ENCODE measurements at places on chromosomes 11 and 22. TPM values are rescaled to one million over a fixed set of nuclear protein-coding genes. Genes with fewer than 3 reads are reported as not detected.
A peak's percentile ranks its signal among the peaks of the same experiment; 100 is the strongest.

DNA sequence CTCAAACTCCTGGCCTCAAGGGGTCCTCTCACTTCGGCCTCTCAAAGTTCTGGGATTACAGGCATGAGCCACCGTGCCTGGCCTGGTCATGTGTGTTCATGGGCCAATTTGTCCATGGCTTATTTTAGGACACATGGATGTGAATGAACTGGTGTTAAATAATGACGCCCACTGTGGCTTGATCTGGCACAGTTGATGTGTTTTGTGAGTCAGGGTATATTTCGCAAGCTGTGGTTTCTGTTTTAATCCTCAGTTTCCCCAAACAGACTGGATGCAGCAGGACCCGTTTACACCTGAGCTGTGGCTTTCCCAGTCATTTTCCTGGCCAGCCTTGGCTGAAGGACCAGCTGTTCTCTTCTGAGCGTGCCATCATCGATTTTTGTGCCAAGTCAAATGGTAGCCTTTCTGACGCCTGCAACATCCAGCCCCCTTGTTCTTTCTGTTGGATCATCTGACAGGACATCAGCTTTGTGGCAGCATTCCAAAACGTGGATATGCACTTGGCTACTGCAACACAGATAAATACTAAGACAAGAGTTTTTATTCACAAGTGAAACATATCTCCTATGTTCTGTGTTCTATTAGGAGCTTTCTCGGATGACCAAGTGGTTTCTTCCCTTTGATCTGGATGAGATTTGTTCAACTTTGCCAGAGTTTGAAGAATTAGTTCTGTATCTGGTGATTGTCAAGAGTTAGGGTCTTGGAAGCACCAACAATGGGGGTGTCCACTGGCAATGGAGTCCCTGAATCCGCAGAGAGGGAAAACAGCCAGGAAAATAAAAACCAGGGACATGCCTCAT is 40.0 kb upstream of the SEPTIN5 start:
- H3K27me3 ChIP-seq, result peaks cover 3% of the 10 kb centered on the region
- no peak for DNase-seq
- H3K36me3 ChIP-seq, result no peaks in the 10 kb centered on the region
- no peak overlapping the region for H3K4me3 ChIP-seq

- no peak overlapping the region for H3K27ac ChIP-seq
- H3K4me3 ChIP-seq, result no peak overlapping the region
- DNase-seq, result no peak
- no peaks in the 10 kb centered on the region for H3K4me1 ChIP-seq
- no peaks in the 10 kb centered on the region for H3K36me3 ChIP-seq
Measured at GRCh38 chr11:121671283-121672168, 218.8 kb upstream of the SORL1-AS1 start.

GRCh38 chr11:115911613-115912346 is 407.6 kb upstream of the CADM1 start:
- H3K4me3 ChIP-seq, result no peak overlapping the region
- no peak for DNase-seq
- peaks cover under 1% of the 10 kb centered on the region for H3K27me3 ChIP-seq
- no peaks in the 10 kb centered on the region for H3K4me1 ChIP-seq
- H3K27ac ChIP-seq, result no peak overlapping the region

DNA sequence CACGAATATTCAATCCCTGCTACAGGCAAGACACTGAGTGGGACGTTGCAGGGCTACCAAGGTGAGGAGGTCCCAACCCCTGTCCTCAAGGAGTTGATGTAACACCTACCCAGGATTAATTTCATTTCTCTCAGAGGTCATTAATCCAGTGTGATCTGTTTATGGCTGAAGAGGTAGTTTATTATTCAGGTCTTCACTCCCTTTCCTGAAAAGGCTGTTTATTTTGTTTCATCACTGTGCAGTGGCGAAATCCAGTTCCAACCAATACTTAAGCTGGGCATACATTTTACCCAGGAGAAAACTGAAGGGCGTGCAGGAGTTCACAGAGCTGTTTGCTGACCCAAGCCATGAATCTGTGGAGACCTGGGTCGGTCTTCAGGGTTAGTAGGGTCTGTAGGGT is 2.7 kb upstream of the PTPRJ start:
- peaks cover 6% of the 10 kb centered on the region for H3K36me3 ChIP-seq
- DNase-seq, result no peak

TBX1 gene
- total RNA-seq, result not detected

- no peaks in the 10 kb centered on the region for H3K27me3 ChIP-seq
- no peak overlapping the region for H3K4me3 ChIP-seq
- no peak for DNase-seq
- no peaks in the 10 kb centered on the region for H3K36me3 ChIP-seq
Measured at GRCh38 chr11:16881074-16881709, 133.0 kb downstream of the PLEKHA7 start.

DNA sequence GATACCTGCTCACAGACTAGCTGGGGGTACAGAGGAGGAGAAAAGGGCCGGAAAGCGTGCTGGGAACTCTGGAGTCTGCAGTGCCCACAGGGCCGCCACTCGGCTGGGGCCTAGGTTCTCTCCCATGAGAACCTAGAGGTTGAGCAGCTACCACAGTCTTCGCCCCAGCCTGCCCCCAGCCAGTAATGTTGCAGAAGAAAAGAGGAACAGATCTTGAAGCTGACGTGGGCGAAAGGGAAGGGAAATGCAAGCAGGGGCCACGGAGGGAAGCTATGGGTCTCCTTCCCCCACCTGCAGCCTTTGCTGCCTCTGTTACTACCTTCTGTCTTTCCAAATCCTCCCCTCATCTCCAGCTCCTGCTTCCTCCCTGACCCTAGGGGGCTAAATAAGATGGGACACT is 28.8 kb upstream of the P2RY2 start:
- H3K4me1 ChIP-seq, result peaks cover 5% of the 10 kb centered on the region
- H3K36me3 ChIP-seq, result no peaks in the 10 kb centered on the region
- no peak overlapping the region for H3K4me3 ChIP-seq
- peaks cover 5% of the 10 kb centered on the region for H3K27me3 ChIP-seq
- no peak for DNase-seq
- H3K27ac ChIP-seq, result no peak overlapping the region

- H3K27me3 ChIP-seq, result no peaks in the 10 kb centered on the region
- no peak overlapping the region for H3K27ac ChIP-seq
- H3K4me1 ChIP-seq, result no peaks in the 10 kb centered on the region
- no peak for DNase-seq
- no peak overlapping the region for H3K4me3 ChIP-seq
- peaks cover 16% of the 10 kb centered on the region for H3K36me3 ChIP-seq
Measured at GRCh38 chr22:44099696-44100095, 75.6 kb downstream of the PARVB start.

GRCh38 chr11:129950101-129951091 is 52.2 kb downstream of the PRDM10 start:
- no peaks in the 10 kb centered on the region for H3K27me3 ChIP-seq
- no peak for DNase-seq
- H3K4me1 ChIP-seq, result peaks cover 3% of the 10 kb centered on the region
- H3K4me3 ChIP-seq, result no peak overlapping the region
- H3K36me3 ChIP-seq, result peaks cover 9% of the 10 kb centered on the region
- no peak overlapping the region for H3K27ac ChIP-seq

TTLL12 gene
- total RNA-seq, result 67.0 TPM

C11orf97 gene
- not detected for total RNA-seq

DNA sequence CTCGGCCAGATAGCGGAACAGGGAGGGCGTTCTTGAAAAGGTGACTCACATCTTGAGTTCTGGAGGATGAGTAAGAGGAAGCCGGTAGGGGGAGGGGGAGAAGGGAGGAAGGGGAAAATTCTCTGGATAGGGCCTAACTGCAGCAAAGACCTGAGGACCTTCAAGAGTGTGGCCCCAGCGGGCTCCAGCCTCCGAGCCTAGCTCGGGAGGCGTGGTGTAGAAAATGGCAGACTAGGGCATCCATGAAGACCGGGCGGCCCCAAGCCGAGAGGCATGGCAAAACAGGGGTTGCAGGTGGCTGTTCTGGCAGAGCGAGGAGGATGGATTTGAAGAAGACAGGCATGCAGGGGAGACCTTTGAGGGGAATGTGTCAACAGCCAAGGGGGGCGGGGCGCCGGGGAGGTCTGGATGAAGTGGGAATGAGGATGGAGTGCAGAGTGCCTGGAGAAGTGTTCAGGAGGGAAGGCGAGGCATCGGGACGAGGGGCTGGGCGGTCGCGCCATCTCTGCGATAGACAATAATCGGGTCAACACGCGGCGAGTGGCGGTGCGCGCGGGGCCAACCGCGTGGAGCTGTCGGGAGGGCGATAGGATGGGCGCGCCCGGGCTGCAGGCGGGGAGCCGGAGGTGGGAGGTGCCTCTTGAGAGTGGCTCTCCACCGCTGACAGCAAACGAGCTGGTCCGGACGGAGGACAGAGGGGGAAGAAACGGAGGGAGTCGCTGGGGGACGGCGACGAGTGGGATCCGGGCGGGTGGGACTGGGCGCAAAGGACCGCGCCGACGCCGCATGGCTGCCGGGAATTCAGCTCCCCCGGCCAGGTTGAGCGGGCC is 40.0 kb upstream of the CREB3L1 start:
- peaks cover 4% of the 10 kb centered on the region for H3K27me3 ChIP-seq
- peak overlapping the region; percentile 82 for H3K4me3 ChIP-seq
- peak overlapping the region; percentile 88 for H3K27ac ChIP-seq
- no peaks in the 10 kb centered on the region for H3K36me3 ChIP-seq

GRCh38 chr22:43126501-43127165 is 16.1 kb downstream of the BIK start:
- no peaks in the 10 kb centered on the region for H3K4me1 ChIP-seq
- no peaks in the 10 kb centered on the region for H3K27me3 ChIP-seq
- H3K4me3 ChIP-seq, result no peak overlapping the region
- no peak overlapping the region for H3K27ac ChIP-seq
- H3K36me3 ChIP-seq, result no peaks in the 10 kb centered on the region

- no peak for DNase-seq
- H3K27me3 ChIP-seq, result peaks cover 10% of the 10 kb centered on the region
- H3K4me1 ChIP-seq, result no peaks in the 10 kb centered on the region
Measured at GRCh38 chr11:124887667-124888013, 10.0 kb downstream of the ROBO4 start.

NCF4 gene
- 9.3 TPM for total RNA-seq

MS4A2 gene
- total RNA-seq, result not detected

- H3K4me3 ChIP-seq, result no peak overlapping the region
- H3K36me3 ChIP-seq, result no peaks in the 10 kb centered on the region
- H3K4me1 ChIP-seq, result no peaks in the 10 kb centered on the region
- H3K27ac ChIP-seq, result no peak overlapping the region
- DNase-seq, result no peak
Measured at GRCh38 chr11:86358720-86359119, 16.0 kb upstream of the CCDC81 start.

DNA sequence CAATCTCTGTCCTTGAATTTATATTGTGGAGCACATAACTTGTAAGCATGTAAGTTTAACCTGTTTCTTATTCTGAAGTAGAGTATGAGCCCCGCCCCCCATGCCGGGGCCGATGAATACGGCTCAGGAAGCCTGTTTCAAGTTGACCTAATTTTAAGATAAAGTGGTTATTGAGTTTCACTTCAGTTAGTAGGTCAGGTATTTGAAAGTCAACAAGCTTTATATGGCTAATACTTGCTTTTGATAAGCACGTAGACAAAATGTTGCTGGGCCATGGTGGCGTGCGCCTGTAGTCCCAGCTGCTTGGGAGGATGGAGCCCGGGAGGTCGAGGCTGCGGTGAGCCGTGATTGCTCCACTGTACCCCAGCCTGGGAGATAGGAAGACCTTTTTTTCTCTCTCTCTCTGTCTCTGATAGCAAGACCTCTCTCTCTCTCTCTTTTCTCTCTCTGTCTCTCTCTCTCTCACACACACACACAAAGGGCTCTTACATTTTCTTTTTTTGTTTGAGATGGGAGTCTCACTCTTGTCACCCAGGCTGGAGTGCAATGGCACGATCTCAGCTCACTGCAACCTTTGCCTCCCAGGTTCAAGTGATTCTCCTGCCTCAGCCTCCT is 14.4 kb downstream of the YWHAH start:
- DNase-seq, result peak; percentile 36
- H3K27ac ChIP-seq, result peak overlapping the region; percentile 33
- no peaks in the 10 kb centered on the region for H3K27me3 ChIP-seq

DNA sequence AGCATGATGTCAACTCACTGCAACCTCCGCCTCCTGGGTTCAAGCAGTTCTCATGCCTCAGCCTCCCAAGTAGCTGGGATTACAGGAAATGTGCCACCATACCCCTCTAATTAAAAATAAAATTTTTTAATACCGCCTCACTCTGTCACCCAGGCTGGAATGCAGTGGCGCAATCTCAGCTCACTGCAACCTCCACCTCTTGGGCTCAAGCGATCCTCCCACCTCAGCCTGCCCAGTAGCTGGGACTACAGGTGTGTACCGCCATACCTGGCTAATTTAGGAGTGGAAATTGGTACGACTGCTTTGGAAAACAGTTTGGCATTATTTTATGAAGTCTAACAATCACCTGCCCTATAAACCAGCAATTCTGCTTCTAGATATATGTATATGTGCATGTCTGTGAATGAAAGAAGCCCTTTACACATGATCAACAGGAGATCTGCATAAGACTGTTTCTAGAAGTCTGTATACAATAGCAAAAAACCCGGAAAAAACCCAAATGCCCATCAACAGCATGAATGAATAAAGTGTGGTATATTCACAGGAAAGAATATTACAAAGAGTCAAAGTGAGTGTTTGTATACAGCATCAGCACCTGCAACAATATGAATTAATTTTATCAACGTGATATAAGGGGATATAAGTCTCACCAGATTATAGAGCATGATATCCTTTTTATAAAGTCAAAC is 16.0 kb downstream of the SLC35F2 start:
- H3K4me1 ChIP-seq, result peaks cover 63% of the 10 kb centered on the region
- no peak for DNase-seq
- H3K36me3 ChIP-seq, result peaks cover 10% of the 10 kb centered on the region
- no peaks in the 10 kb centered on the region for H3K27me3 ChIP-seq
- H3K27ac ChIP-seq, result peak overlapping the region; percentile 67

HEPHL1 gene
- not detected for total RNA-seq

GLYAT gene
- not detected for total RNA-seq

DNA sequence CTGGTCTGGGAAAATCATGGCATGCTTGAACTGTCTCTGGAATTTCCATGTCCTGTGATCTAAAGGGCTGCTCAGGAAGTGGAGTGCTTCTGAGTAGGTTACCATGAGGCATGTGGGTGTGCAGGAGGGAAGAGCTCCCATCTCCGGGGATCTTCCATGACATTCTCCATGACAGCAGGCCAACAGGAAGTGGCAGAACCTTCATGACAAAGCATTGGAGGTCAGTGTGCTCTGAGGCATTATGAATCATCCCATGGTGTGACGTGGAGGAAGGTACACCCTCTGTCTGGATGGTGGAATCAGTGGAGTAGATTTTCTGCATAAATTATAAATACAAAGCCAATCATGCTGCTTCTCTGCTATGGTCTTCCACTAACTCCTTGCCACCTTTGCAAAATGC is 139.6 kb upstream of the E2F8 start:
- no peak overlapping the region for H3K4me3 ChIP-seq
- H3K4me1 ChIP-seq, result no peaks in the 10 kb centered on the region
- H3K36me3 ChIP-seq, result no peaks in the 10 kb centered on the region
- DNase-seq, result no peak

DNA sequence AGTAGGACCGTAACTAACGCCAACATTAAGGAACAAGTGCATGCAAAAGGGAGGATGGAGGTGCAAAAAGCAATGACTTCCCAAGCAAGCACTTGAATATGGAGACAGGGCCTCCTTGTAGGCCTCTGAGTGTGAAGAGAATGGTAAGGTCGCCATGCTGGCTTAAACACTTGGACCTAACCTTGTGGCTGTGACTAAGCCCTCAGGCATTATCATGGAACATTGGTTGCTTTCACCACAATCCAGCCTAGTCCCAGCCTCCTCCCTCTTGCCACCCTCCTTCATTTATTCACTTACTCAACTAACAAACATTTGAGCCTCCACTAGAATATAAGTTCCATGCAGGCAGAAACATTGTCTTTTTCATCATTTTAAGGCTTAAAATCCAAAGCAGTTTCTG is 11.9 kb upstream of the SYTL2 start:
- peaks cover 63% of the 10 kb centered on the region for H3K4me1 ChIP-seq
- H3K4me3 ChIP-seq, result no peak overlapping the region
- H3K36me3 ChIP-seq, result no peaks in the 10 kb centered on the region
- no peaks in the 10 kb centered on the region for H3K27me3 ChIP-seq

Measured in activated CD4-positive, alpha-beta memory T cell treated with anti-CD3 and anti-CD28 coated beads for 36 hours (primary cell).